Nucleus accumbens (tissue), 56 donors: ENCODE measurements at places on chromosomes 5 and 9.

DNA sequence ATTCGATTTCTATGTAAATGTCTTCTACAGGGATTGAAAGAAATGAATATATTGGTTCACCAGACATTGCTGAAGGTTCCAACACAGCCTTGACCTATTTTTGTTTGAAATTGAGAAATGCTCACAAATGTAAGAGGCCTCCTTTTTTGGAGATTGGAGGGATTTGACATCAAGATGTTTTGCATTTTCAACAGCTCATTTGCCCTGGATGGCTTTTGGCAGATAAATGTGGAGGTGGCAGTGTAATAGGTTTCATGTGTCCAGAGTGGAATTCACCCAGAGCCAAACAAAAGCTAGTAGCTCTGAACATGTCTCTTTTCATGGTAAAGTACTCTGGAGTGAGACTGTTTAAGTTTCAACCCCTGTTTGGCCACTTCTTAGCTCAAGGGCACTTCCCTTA lies 77.3 kb downstream of the PALM2AKAP2 start:
- no peak for DNase-seq

DNA sequence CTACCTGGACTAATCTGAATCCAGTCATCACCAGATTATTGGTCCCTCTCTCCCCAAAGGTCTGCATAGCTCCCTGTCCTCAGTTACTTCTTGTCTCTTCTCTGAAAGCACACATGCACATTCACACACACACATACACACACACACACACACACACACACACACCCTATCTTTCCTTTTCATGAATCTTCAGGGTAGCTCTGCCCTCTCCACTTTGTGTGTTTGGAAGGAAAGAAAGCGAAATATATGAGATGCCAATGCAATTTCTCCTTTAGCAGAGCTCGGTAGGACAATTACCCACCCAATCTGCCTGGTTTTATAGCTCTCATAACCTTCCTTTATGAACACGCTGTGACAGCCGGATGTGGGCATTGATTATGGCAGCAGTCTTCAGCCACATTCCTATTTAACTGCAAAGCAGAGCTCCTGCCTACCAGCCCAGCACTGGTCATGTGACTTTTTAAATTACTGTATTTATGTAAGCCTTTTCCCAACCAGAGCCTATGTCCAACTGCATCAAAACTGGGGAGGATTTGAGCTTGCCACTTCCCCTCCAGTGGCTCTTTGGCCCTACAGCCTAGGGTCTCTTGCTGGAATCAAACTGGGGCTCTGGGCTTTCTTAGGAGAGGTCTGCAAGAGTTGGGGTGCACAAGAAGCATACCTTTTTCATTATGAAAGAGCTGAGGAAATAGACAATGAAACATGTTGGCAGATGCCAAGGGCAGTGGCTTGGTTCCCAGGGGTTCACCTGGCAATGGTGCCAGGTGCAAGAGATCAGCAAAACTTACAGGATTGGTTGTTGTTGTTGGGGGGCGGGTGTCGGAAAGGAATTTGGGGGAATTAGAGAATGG lies 20.8 kb upstream of the MATR3 start:
- no peak for DNase-seq

DNA sequence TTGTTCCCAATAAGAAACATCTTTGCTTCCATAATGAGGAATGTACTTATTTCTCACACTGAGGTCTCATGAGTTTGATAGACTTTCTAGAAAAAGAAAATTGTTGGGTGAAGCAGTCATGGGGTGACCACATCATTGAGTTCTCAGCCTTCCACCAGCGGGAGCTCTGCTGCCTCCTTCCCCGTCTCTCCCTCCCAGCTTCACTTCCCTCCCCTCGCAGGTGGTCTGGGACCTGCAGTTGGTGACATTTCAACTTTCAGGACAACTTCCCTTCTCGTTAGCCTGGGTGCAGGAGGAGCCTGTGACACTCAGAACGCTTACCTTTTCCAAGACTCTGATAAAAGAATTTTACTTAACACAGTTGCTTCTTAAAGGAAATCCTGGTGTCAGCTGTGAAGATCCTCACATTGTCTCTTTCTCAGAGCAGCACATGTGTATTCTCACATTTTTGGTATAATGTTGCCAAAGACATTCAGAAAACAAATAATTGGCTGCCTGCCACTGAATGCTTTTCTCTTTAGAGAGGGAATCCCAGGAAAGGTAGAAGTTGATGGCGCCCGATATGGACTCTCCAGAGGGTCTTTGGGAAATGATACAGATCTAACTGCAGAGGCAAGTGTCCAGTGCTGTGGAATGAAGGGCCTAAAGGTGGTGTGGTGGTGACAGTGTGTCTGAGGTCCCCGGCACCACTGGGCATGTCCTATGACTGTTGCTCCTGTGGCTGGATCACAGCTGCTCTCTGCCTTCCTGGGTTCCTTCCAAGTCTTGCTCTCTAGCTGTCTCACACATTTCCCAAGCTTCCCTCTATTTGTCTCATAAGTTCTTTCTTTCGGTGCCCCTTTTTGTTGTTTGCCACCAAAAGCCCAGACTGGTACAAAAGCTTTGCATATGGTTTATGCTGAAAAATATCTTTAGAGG lies 238.1 kb downstream of the GAS1 start:
- DNase-seq: no peak

DNA sequence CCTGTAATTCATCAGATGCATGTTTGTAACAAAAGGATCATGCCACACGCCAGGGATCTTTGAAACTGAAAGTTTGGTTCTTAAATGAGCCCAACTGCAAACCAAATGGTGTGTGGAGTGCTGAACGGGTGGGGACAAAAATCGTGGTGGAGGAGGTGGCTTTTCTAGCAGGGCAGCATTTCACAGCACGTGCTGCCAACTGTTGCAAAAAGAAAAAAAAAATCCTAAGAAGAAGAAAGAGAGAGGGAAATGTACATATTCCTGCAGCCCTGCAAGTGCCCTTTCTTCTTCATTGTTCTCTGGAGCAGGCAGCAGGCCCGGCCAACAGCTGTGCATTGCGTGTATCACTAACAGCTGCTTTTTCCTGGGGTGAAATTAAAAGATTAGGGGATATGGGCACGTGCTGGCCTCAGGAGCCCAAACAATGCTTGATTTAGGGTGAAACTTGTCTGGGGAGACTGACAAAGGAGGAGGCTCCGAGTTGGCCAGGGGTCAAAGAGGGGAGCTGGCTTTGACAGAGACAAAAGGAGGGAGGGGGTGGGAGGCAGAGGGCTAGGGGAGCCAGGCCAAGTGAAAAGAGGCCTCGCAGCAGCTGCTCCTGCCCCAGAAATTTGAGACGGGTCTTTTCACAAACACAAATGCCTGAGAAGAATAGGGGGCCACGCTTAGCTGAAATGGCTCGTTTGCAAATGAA lies 73.0 kb downstream of the GADD45G start:
- no peak for DNase-seq

DNA sequence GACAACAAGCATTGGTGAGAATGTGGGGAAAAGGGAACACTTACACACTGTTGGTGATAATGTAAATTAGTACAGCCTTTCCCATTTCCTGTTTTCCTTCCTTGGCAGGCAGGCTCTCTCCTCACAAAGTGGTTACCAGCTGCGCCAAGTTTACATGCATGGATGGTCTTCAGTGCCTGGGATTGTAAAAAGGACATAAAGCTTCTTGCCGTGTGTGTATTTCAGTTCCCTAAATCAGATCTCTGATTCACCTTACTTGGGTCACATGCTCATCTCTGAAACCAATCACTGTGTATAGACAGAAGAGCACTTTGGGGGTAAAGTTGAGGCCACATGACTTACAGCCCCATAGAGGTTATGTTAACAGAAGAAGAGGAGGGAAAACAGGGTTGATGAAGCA lies 92.8 kb downstream of the CAVIN4 start:
- no peak for DNase-seq

DNA sequence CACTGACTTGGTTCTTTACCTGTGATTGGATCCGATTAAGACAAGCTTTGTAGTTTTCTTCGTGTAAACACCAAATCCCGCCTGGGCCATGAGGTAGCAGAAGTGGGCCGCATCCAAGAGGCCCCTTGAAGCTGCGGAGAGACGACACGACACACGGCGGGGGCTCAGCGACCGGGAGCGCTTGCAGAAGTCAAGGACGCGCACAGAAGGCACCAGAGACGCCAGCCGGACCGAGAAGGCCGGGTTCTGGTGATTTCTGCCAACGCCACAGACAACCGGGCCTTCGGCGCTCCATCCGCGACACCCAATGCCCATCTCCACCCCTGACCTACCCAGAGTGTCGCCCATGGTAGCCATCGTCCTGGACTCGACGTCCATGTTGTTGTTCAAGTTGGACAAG lies 19.8 kb upstream of the INPP5E start:
- DNase-seq: no peak

- DNase-seq: no peak
Observed at GRCh38 chr5:71887680-71888079, 168.6 kb downstream of the CARTPT start.

GRCh38 chr5:176739461-176740051 lies 70.8 kb upstream of the UNC5A start:
- DNase-seq: no peak

DNA sequence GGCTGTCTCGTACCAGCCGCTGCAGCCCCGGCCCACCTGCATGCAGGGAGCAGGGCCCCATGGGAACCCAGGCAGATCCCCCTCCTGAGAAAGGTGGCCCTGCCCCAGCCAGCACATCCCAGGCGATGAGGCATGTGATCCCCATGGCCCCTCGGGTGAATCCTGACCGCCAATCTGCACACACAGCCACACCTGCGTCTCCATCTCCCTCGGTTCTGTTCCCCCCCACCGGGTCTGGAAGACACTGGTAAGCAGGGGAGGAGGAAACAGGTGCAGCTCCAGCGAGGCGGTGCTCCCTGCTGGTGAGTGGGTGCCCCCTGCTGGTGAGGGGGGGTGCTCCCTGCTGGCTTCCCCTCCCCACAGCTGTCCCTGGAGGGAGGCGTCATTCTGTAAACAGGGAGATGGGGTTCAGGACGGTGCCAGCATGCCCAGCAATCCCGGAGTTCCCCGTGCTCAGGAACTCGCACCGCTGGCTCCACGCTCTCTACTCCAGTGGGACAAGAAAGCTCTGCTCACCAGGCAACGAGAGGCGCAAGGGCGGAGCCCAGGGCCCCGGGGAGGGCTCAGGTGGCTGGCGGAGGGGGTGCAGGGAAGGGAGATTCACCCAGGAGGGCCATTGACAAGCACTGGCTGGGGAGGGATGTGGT lies 28.4 kb upstream of the SLC12A7 start:
- peak; percentile 17 for DNase-seq

- DNase-seq: no peak
Observed at GRCh38 chr9:124040935-124041816, 29.6 kb downstream of the LHX2 start.

DNA sequence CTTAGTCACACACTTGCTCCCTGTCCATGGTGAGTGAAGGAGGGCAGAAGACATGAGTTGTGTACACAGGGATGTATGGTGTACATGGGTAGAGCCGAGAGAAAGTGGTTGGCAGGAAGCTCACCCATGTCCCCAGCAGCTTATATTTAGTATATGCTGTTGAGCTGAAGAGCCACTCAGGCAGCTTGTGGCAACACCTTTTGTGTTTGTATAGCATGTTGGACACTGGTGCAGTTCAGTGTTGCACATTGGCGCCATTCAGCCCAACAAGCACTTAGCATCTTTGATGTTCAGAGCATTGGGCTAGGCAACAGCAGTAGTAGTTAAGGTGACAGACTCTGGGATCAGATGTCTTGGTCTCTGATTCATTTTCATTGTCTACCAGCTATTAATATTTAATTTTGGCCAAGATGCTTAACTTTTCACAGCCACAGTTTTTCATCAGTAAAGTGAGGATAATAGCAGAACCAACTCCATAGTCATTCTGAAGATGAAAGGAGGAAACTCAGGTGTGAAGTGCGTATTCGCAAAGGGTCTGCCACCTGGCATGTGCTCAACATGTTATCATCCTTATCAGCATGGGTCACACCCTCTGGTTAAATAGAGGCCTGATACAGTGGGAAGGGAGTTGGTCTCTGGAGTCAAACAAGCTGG lies 184.8 kb downstream of the NR3C1 start:
- no peak for DNase-seq

- no peak for DNase-seq
Observed at GRCh38 chr9:37862530-37862929, 41.4 kb downstream of the SLC25A51 start.

GRCh38 chr5:524973-525761 lies 918 bp upstream of the SLC9A3 start:
- DNase-seq: no peak

DNA sequence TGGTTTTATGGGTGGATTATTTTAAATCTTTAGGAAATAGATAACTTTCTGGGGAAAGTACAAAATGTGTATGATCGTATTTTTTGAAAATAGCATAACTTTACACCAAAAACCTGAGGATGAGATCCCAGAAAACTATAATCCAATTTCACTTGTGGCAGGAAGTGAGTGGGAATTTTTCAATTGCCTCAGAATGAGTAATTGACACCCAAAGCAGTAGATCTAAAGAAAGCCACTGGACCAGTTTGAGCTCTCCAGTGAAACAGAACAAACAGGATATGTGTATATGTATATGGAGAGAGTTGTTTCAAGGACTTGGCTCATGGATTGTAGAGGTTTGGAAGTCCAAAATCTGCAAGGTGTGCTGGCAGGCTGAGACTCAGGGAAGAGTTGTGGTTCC lies 109.2 kb upstream of the SHB start:
- no peak for DNase-seq

DNA sequence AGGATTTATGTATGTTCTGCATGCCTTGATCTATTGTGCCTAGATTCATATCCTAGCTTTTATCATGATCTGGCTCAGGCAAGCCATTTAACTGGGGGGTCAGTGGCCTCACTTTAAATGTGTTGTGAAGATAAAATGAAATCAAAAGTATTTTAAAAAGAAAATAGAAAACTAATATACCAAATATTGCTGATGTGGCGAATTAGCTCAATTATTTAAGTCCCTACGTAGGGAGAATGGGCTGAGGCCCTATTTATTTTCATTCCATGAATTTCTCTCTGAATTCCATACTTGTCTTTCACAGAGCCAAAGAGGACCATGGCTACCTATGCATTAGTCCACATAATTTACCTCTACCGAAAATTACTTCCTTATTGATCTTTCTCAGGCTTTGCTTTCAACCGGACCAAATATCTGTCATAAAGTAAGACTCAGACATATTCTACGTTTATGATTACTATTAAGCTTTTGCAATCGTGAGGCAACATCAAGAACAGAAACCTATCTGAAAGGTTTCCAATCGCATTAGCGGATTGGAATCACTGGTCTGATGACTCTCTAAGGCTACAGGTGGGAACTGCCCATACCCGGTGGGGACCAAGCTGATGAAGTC lies 1.7 kb downstream of the MBLAC2 start:
- DNase-seq: no peak

GRCh38 chr5:11319836-11320580 lies 559.0 kb upstream of the DAP start:
- no peak for DNase-seq

DNA sequence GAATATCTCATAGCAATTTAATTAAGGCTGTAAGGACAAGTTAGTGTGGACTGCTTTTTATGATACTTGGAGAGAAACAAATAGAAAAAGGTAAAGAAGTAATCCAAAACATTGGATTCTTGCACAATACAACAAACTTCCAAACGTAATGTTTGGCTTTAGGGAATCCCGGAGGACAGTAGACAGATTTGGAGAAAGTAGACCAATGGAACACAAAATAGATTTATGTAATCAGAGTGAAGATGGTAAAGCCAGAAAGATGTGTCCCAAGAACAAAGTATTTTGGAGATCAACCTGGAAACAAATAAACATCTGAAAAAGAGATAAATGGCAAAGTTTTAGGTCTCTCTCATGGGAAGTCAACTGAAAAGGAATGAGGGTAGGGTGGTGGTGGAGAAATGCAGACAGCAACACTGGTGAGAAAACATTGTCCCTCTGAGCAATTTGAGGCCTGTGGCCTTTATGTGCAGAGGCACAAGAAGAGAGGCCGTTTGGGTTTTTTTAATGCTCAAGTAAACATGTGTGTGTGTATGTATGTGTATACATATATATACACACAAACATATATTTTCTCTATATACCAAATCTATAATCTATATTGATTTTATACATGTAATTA lies 620.6 kb downstream of the PDE4D start:
- no peak for DNase-seq
